ENCODE measurements at places on chromosomes 3 and 15.

DNA sequence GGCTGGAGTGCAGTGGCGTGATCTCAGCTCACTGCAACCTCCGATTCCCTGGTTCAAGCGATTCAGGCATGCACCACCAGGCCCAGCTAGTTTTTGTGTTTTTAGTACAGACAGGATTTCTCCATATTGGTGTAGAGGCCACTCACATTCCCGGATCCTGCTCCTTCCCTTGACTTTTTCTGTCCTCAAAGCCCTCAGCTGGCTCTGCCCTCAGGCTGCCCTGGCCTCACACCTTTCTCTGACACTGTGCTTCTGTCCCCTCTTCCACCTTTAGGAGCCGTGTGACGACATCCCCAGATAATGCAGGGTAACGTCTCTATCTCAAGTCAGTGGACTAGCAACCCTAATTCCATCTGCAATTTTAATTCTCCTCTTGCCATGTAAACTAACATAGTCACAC lies 8.6 kb upstream of the CYFIP1 start:
- no peak for DNase-seq

DNA sequence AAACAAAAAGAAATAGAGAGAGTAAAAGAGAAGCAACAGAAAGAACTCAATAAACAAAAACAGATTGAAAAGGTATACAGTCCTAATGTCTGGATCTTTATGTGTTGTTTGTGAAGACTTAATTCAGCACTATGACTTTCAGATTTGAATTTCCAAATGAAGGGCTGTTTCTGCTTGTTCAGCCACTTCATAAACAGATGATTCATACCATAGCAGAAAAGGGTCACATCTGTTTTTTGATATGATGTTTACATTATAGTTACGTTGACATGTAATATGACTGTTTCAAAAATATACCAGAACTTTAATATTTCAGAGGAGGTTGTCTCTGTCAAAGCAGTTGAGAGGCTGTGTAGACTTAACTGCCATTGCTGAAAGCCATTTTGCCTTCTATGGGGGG lies 24.1 kb downstream of the ASB14 start:
- DNase-seq: no peak

DNA sequence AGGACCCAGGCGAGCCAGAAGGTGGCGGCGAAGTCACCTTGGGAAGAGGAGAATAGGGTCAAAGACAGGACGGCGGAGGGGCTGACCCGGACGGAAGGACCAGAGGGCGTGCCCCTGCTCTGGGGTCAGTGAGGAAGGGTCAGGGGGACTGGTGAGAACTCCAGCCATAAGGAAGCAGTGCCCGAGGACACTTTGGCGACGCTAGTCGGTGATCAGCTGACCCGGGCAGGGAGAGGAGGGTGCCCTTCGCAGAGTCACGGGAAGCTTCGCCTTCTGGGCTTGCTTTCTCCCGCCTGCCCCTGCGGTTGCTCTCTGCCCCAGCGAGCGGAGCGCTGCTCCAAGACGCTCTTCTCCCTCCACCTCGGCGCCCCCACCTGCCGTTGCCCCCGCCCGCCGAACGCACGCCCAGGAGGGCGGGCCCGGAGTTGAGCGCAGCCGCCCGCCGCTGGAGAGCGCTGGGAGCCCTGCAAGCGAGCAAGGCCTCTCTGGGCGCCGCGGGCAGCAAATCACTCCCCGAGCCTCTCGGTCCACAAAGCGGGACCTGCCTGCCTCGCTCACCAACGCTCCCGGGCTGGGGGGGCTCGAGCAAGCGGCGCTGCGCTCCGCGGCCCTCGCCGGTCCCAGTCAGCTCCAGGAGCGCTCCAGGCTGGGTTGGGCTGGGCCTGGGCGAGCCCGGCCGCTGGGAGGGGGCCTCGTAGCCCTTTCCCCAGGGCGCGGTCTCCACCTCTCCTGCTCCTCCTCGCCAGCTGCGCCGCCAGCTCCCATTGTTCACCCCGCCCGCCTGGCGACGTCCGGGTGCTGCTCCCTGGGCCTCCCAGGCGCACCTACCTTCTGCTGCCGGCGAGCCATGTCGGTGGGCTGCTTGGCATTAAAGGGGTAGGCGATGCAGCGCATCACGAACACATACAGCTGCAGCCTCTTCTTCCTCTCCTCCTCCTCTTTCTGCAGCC lies 1.2 kb downstream of the CADPS start:
- DNase-seq: no peak

GRCh38 chr3:87248831-87249230 lies 21.7 kb downstream of the CHMP2B start:
- DNase-seq: no peak

DNA sequence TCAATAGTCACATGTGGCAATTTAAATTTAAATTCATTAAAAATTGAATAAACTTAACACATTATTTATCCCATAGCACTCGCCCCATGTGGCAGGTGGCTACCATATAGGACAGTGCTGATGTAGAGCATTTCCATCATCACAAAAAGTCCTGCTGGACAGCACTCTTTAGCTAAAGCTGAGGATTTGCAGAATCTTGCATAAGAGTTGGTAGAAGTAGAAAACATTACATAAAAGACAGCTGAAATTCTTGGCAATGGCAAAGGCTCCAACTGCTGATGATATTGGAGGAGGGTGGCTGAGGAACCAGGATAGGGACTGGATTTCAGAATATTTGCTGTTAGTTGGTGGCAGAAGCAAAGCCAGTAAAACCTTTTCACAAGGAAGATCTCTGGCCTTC lies 230.7 kb upstream of the SATB1 start:
- no peak for DNase-seq

GRCh38 chr15:59933607-59934006 lies 70.5 kb upstream of the FOXB1 start:
- no peak for DNase-seq

DNA sequence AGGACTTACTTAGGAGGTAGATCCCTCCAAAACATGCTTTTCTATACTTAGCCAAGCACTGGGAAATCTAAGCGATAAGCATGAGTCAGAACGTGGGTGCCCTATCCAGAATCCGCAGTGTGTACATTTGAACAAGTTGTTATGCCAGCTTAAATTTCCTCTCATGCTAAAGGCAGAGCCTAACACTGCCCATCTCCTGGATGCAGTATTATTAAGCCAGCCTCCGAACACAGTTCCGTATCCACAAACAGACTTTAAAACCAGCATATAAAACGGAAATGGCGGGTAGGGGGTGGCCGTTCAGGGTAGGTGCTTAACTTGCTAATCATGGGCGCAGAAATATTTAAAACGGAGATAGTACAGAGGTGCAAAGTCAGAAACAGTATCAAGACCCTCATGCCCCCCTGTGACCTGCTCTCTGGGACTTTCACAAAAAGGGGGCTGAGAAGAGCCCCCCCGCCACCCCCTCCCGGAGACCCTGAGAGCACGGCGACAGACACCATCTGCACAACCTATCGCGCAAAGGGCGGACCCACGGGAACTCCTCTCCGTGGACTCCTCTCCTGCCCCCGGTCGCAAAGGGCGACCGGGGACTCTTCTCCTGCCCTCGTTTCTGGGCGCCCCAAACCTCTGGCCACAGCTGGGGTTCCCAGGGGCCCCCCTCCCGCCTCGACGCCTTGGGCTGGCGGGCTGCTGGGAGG lies 889 bp upstream of the LRRIQ4 start:
- no peak for DNase-seq

GRCh38 chr3:9036404-9037131 lies 73.3 kb upstream of the RAD18 start:
- no peak for DNase-seq

DNA sequence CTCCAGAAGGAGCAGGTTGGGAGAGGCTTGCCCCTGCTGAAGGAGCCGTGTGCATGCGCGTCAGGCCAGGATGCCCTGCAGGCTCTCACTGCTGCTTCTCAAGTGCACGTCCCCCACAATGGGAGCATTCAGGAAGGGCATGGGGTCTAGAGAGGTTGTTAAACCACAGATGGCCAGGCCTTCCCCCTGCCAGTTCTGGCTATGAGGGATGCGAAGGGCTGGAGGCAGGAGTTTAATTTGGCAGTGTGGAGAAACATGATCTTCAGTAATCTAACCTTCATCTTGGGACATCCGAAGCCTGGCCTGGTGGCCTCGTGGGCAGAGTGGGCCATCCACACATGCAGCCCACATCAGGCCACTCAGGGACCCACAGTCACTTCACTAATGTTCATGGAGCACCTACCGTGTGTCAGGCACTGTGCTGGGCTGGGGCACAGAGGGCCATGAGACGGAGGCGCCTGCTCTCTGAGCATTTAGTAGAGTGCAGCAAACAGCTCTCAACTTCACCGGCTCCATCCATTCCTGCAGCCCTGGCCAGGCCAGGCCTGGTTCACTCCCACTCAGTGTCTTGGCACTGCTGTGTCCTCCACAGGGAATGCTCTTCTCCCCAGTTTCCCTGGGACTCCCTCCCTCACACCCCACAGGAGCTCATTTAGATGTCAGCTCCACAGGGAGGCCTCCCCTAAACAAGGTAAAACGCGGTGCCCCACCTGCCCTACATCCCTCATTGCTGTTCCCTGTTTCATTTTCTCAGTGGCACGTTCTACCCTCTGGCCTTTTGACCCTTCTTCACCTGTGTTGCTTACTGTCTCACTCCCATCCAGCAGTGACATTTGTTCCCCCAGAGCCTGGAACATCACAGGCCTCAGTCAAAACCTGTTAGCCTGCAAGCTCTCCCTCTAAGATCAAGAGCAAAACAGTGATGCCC lies 4.0 kb downstream of the CFAP100 start:
- DNase-seq: no peak

DNA sequence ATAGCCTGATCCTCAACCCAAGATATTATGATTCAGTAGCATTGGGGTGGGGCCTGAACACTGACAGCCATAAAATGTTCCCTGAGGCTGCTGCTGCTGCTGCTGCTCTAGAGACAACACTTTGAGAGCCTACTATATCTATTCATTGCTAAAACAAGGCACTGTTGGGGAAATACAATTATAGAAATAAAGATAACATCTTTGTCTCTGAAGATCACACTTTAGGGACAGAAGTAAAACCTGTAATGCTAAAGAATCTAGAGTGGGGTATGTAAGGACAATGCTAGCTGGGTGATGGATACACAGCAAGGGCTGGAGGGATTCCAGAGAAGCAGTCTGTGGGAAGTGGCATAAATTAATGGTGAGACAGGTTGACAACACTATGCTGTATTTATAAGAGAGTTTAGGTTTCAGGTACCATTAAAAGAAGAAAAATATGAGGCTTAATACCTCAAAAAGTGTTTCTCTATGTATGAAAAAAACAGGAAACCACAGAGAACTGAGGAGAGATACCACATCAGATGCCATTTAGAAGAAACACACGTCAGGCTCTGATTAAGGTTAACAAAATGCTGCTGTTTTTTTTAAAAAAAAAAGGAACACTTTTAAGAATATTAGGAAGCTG lies 115.9 kb downstream of the CBLB start:
- peak; percentile 39 for DNase-seq

GRCh38 chr3:43870844-43871626 lies 180.3 kb downstream of the ABHD5 start:
- no peak for DNase-seq

GRCh38 chr3:112128843-112129727 lies 4.0 kb downstream of the GCSAM start:
- DNase-seq: peak; percentile 46

DNA sequence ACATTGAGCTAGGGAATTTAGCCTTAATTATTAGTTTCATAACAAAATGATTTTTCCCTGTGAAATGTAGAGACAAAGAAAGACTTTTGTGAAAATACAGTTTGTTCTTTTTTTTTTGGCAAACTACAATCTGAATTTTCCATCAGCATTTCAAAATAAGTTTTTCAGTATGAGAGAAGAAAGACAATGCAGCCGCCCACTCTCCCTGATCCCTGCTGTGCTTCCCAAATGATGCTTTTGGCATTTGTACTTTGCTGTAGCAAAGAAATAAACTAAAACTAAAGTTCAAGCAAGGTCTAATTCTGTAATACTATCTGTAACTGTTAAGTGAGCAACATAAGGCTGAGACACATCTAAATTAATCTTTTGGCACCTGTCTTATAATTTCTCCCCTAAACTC lies 782.2 kb downstream of the VGLL3 start:
- DNase-seq: no peak

GRCh38 chr3:197736491-197737318 lies at the start of gene RUBCN:
Gene RUBCN, minus strand, starts transcription at chr3:197736904. Its CDS starts 185 bp downstream, at chr3:197736719.
- peak; percentile 91 for DNase-seq

DNA sequence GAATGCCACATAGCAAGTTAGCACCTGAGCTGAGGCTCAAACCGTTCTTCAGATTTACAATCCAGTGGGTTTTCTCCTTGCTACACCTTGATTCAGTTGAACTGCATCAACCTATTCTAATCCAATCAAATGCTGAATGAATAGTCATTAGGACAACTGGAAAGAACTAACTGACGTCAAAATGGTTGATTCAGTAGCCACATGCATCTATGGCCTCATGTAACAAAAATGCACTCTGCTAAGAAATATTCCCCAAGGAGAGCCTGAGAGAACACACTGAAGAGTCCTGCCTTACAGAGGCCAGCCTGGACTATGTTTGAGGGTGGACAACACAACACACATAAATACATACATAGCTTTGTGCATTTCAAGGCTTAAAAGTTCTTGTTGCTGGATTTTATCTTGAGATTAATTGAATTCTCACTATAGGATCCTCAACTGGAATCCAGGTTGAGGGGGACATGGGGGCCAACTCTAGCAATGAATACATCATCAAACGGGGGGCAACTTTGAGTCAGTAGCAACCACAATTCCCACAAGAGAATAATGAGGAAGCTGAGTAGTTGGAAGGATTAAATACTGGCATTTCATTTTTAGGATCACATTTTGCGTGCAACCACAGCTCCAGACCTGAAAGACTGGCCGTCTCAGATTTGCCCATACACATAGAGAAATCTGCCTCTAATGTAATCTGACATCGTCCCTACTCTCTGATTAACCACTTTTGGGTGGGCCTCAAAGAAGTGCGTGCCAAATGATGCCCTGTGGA lies 280.2 kb upstream of the ICE2 start:
- DNase-seq: no peak

- no peak for DNase-seq
These were observed 488.7 kb downstream of the AGBL1 start for GRCh38 chr15:86568378-86568777.

DNA sequence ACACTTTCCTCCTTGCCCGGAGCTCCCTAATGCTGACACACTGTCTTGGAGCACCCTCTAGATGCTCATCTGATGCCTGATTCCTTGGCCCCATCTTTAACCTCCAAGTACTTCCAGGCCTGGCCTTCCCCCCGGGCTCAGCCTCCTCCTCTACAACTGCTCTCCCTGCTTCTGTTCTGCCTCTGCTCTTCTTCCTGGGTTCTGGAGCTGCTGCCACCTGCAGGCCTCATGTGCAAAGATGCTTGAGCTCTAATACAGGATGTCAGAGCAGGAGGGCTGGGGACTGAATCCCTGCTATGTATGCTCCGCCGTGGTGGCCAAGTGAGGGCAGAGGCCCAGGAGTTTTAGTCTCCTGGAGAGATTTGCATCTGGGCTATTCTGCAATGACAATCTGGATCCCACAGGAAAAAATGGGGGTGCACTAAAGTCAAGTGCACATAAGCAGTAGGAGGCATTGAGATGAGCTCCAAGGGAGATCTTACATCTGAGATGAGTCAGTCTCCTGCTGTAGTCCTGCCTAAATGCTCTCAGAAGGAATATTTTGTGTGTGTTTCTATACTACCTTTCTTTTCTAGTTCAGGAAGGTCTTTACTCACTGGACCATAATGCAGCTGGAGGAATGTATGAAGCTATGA lies 296.3 kb downstream of the UACA start:
- no peak for DNase-seq
